ENCODE measurements at places on chromosomes 13 and 19.
A peak's percentile ranks its signal among the peaks of the same experiment; 100 is the strongest.

GRCh38 chr19:19059837-19060611 is 3.8 kb upstream of the SLC25A42 start:
- no peak for DNase-seq

GRCh38 chr13:79483086-79483706 is 2.2 kb downstream of the NDFIP2 start:
- DNase-seq: no peak

DNA sequence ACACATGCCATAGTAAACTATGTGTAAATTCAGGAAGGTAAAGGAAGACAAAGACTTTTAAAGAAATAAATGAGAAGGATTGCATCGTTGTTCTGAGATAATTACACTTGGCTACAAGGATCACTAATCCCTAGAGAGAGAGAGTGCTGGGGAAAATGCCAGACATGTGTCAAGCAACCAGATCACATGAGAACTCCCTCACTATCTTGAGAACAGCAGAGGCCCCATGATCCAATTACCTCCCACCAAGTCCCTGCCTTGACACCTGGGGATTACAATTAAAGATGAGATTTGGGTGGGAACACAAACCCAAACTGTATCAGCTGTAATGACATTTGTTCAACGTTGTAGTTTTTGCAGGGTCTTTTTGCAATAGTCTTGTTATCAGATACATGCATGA is 1600.9 kb upstream of the MIR17HG start:
- DNase-seq: no peak

GRCh38 chr19:48964205-48965039 is 687 bp upstream of the FTL start:
- DNase-seq: no peak

DNA sequence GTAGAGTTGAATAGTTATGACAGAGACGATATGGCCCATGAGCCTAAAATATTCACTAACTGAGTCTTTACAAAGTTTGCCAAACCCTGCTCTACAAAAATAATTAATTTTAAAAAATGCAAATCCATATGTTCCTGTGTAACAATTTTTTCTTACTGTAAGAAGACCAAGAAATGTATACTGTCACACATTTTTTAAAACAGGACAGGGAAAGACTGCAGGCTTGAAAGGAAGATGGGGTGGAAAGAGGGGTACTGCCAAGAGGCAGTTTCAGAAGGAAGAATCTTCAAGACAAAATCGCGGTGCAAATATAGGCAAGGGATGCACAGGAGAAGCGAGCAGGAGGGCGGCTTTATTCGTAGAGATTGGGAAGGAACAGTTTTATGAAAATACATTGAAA is 115.7 kb upstream of the KLHL1 start:
- no peak for DNase-seq

GRCh38 chr19:4524808-4525562 is 6.7 kb upstream of the PLIN4 start:
- DNase-seq: peak; percentile 9

DNA sequence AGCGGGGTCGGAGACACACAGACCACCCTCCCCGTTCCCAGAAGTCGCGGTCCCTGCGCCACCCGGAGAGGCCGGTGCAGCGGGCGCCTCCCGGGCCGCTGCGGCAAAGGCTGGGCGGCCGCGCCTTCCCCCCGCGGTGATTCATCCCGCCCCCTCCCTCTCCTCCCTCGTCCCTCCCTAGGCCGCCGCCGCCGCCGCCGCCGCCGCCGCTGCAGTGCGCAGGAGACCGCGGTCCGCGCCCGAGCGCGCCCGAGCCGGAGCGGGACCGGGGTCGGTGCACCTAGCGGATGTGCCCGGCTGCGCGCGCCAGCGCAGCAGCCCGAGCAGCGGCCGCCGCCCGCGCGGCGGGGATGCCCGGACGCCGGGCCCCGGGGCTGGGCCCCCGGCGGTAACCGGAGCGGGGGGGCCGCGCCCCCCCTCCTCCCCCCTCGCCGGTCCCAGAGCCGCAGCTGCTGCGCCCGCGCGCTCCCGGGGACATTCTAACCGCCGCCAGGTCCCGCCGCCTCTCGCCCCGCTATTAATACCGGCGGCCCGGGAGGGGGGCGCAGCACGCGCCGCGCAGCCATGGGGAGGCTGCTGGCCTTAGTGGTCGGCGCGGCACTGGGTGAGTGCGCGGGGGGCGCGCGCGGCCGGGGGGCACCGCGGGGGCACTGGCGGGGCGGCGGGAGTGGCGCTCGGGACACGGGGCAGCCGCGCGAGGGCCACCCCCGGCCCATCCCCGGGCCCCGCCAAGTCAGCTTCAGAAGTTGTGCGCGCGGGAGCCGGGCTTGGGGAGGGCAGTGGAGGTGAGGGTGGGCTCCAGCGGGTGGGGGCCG is at the start of gene SCN1B:
Gene SCN1B (plus strand): TSS at position 214 of the 815 bp plus-strand sequence. CDS start 351 bp downstream, at position 565.
- peak; percentile 38 for DNase-seq

DNA sequence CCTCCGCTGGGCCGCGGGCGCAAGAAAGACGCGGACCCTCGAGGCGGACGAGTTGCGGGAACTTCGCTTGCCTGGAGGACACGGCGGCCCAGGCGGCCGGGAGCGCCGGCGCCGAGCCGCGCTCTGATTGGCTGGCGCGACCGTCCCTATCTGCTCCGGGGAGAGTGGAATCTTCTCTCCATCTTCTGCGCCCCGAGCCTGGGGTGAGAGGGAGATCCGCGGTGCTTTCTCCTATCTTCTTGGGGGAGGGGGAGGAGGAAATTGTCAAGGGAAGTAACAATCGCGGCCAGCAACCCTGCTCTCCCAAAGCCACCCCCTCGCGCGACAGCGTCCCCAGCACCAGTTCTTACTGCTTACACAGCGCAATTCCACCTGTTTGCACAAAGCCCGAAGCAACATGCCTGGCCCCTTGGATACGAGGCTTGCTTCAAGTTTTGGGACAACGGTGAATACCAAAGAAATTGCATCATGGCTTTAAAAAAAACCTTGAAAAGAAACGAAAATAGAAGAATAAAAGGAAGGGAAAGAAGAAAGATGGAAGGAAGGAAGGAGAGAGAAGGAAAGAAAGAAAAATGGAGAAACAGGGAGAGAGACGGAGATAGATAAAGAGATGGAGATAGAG is 4.8 kb downstream of the SOX21 start:
- no peak for DNase-seq

- no peak for DNase-seq
Measured at GRCh38 chr13:42696191-42696590, 85.2 kb upstream of the FAM216B start.

- DNase-seq: no peak
Measured at GRCh38 chr19:50705422-50706019, 14.1 kb downstream of the SHANK1 start.

DNA sequence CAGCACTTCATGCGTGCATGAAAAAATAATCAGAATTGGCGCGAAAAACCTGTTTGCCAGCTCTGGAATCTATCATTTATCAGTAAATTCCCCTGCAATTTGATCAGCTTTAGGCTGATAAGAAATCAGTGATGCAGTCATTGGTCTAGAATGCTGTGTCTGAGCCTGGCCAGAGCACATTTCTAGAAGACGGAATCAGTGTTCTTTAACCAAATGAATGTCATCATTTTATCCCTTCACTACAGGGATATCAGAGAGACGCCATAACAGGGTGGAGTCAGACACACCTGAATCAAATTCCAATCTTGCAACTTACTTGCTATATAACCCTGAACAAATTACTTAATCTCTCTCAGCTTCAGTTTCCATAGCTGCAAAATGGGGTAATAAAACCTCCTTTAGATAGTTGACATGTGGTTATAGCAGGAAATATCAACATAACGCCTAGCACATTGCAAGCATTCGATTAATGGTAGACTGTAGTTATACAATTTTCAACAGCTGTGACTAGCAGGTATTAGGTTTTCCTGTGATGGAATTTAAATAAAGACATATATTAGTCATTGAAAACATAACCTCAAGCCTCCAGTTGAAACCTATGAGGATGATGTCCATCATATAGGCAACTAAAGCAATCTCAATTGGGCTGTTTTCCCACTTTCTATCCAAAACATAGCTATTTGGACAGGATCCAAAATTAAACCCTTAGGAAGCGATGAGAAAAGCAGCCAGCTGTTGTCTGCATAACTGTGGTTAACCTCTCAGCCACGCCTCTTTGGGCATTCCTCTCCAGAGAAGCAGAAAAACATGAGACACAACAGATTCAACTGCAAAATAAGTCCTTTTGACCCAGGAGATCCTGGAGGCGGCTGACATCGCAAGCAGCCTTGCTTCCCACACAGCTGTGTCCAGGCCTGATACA is 51.6 kb upstream of the UBL3 start:
- no peak for DNase-seq

DNA sequence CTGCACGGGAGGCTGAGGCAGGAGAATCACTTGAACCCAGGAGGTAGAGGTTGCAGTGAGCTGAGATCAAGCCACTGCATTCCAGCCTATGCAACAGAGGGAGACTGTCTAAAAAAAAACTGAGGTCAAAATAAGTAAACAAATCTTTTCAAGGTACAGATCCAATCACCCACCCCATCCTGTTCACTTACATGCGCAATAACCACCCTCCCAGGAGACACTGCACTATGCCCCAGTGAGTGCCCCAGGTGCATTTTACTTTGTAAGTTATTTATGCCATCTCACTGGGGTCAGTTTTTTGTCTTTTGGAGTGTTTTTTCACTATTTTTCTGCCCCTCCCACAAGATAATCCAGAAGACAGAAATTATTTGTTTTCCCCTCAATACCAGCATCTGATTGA is 6.9 kb upstream of the ZNF253 start:
- DNase-seq: no peak

DNA sequence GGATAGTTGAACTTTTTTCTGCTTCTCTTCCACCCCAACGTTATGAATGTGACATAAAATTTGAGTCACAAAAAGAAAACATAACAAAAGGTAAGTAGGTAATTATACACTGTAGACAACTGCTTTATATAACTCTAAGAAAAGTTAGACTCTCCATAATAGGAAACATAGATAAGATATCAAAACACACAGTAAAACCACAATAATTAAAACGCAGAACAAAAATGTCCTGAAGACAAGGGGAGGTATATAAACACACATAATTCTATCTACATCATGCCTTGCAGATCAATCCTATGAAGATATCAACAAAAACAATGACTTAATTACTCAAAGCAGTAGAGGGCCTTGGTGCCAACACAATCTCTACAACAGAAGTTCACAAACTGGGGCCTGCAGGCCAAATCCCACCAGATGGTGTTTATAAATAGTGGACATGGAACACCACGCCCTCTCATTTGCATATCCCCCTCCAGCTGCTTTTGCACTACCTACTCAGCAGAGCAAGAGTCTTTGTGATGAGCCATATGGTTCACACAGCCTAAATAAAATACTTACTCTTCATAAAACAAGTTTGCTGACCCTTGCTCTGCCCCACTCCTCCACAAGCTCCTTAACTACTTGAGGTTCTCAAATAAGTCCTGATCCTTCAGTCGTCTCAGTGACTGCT is 254.7 kb downstream of the KLF12 start:
- DNase-seq: no peak

- DNase-seq: no peak
Measured at GRCh38 chr19:42051166-42052115, 18.6 kb downstream of the GRIK5 start.

GRCh38 chr13:100493418-100493817 is 95.2 kb downstream of the GGACT start:
- no peak for DNase-seq

GRCh38 chr19:2016041-2016807 is 710 bp upstream of the BTBD2 start:
- DNase-seq: peak; percentile 36

GRCh38 chr13:110116072-110116487 is 190.9 kb downstream of the COL4A1 start:
- DNase-seq: no peak

DNA sequence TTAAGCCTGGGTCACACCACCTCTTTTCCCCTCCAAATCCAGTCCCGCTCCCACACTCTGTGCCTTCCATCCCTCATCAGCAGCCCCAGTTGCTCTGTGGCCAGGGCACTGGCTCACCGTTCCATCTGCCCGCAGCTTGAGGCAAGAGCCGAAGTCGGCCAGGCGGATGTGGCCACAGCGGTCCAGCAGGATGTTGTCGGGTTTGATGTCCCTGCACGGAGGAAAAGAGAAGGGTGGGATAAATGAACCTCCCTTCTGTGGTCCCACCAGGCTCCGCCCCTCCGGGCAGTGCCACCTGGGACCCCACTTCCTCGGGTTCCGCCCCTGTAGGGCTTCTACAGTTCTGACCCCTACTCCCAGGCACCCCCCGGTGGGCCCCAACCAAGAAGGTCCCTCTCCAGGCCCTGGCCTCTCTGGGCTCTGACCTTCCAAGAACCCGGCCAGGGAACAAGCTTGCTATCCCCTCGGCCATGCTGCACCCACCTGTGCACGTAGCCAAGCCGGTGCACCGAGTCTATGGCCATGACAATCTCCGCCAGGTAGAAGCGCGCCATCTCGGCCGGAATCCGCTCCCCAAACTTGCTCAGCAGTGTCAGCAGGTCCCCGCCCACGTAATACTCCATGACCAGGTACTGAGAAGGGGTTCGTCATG is 4.2 kb downstream of the DMPK start:
- no peak for DNase-seq

DNA sequence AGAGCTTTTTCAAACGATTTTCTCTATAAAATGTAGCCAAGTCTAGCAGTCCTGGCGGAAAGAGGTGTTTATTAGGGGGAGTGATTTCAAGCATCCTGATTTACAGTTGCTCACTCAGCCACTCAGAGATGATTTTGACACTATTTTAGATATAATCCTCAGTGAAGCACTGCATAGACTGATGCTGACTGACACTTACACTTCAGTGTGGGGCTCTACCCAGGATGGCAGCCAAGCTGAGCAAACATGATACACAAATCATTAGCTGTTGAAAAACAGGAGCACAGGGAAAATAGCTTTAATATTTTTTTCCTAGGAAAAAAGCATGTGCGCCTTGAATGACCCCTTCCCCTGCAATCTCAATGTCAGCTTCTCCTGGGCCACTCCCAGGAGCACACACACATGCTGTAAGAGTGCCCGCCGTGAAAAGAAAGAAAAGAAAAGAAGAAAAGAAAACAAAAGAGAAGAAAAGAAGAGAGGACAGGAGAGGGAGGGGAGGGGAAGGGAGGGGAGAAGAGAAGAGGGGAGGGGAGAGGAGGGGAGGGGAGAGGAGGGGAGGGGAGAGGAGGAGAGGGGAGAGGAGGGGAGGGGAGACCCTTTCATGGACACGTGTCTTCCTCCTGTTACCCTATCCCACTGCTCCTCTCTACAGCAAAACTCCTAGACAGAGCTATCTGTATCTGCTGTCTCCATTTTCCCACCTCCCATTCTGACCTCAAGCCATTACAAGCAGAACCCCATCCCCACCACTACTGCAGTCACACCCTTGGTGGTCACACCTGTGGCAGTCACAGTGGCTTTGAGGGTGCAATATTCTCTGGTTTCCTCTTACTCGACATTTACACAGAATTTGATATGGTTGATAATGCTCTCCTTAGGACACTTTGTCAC is 36.4 kb downstream of the RCBTB2 start:
- no peak for DNase-seq

GRCh38 chr13:45063261-45063860 is 56.9 kb upstream of the GTF2F2 start:
- no peak for DNase-seq

DNA sequence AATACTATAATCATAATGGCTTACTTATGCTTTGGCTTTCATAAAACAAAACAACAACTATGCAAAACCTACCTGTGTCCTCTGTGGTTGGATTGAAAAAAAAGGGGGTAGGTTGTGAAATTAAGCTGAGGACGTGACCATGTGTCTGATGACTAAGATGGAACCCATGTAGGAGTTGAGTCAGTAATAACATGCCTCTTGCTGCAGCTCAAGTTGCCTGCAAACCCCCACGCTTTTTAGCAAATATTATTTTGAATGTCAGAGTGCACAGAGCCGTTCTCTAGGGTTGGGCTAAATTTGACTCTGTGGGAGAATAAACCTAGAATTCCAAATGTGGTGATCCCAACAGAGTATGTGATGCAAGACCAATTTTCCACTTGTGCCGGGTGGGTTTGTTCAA is 209.3 kb downstream of the KCNRG start:
- no peak for DNase-seq

- DNase-seq: no peak
Measured at GRCh38 chr13:108212886-108213285, 2.5 kb downstream of the LIG4 start.

Measured in stimulated activated CD8-positive, alpha-beta memory T cell treated with anti-CD3 and anti-CD28 coated beads, Interleukin-15, amount 100 ng/mL, for 4 hours (primary cell).